ENCODE measurements at places on chromosomes 7 and 10. TPM values are rescaled to one million over a fixed set of nuclear protein-coding genes. Genes with fewer than 3 reads are reported as not detected.

GRCh38 chr7:112036071-112036470 lies 170.1 kb downstream of the DOCK4 start:
- DNase-seq = no peak

DNA sequence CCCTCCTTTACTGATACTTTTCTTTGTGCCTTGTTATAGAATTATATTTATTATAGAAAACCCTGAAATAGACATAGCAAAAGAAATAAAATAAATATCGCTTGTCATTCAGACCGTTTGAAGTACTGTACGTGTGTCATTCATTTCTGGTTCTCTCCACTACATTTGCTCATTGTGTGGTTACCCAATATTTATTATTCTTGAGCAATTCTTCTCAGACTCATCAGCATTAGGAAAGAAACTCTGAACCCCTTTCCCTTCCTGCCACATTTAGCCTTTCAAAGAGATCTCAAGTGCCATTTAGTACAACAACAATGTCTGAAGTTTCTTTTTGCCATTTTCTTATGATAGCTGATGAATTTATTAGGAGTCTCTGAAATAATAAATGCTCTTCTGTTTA lies 154.1 kb downstream of the KIAA1217 start:
- no peak for DNase-seq

Gene MUC3A
- 0.10 TPM for total RNA-seq

Gene GRID2IP
- 1.5 TPM for total RNA-seq

Gene ACBD5
- 21.1 TPM for total RNA-seq

Gene GARS1
- total RNA-seq = 113 TPM

Gene SUN3
- total RNA-seq = not detected

Data from T-cell (primary cell).